Effector memory CD4-positive, alpha-beta T cell (primary cell): ENCODE measurements at places on chromosomes 16 and 17.

DNA sequence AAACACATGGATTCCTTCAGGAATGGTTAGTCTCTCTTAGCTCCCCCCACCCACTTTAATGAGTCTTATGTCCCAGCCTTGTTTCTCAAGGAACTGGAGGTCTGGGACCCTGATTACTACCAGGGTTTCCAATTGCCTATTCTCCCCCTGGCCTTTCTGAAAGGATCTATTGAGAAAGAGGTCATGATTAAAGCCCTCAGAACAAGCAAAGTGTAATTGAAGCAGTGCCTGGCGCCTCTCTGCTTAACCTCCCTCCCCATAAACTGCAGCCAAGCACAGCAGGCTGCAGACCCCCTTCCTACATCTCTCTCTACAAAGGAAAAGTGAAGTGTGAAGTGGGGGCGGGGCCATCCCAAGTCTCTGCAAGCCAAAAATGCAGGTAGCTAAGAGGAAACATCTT is 159.7 kb upstream of the CDH11 start:
- H3K4me1 ChIP-seq = no peaks in the 10 kb centered on the region
- no peaks in the 10 kb centered on the region for H3K27me3 ChIP-seq
- no peak overlapping the region for H3K27ac ChIP-seq
- no peaks in the 10 kb centered on the region for H3K36me3 ChIP-seq
- DNase-seq = no peak

DNA sequence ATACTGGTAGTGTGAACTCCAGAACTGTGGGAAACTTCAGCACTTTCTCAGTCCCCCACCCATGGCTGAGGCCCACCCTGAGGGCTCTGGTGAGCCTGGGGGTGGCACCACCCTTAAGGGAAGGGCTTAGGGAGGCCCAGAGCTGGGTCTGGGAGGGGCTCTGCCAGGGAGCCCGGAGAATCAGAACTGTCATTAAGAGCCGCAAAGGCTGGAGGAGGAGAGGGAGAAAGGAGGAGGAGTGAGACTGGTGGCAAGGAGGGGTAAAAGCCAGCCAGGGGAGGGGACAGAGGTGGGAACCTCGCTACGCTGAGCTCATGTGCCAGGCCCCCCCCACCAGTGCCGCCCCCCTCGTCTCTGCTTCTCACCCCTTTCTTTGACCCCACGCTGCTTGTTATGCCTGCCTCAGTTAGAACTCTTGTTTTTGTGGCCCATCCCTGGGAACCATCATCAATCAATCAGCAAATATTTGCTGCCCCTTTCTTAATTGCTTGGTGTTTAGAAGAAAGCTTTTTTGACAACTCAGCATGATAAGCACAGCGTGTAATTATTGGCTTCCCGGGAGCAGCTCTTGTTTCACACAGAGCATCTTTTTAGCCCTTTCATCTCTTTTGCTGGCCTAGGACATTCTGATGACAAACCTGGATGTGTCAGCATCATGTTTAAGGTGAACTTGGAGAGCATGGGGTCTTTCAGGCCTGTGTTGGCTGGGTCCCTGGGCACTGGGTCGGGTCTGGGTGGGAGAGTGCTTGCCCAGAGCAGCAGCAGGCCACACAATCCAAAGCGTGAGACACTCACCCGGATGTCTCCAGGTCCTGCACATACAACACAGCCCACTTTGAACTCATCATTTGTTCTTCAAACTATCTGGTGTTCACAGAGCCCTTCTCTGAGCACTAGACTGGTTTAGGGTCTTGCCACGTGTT is 77.7 kb downstream of the NETO2 start:
- H3K4me1 ChIP-seq = no peaks in the 10 kb centered on the region
- no peaks in the 10 kb centered on the region for H3K36me3 ChIP-seq
- H3K4me3 ChIP-seq = no peak overlapping the region
- no peak overlapping the region for H3K27ac ChIP-seq
- DNase-seq = no peak

DNA sequence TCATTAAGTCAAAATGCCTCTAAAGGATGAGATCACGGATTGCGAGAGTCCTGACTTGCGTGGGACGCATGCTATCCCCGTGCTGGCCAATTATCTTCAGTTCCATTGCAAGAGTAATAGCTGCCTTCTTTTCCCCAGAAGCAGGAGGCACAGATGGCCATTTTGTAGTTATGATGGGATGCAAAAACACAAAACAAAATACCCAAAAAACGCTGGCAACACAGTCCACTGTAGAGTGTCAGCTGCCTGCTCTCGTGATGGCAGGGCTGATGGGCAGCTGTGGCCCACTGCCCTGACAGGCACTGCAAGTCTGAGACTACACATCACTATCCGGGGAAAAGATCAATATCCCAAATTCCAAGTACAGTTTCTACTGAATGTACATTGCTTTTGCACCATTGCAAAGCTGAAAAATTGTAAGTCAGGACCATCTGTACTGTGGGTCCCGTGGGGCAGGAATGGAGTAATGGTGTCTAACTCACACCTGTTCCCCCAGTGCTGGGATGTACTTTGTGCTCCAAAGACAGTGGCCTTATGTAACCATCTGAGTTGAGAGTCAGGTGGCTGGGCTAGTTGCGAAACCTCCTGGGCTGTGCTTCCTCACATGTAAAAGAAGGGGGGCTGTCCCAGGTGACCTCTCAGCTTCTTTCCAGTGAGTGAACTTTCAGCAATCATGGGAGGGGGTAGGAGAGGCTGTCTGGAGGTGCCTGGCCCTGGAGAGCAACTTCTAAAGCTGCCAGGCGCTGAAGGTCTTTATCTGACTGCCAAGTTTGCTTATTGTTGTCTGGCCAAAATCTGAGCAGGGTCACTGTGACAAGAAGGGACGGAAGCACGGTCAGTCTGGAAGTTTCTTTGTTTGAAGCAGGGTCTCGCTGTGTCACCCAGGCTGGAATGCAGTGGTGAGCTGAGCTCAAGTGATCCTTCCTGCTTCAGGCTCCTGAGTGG is 4.7 kb downstream of the SLC47A1 start:
- H3K27ac ChIP-seq = no peak overlapping the region
- peaks cover 12% of the 10 kb centered on the region for H3K4me1 ChIP-seq
- H3K36me3 ChIP-seq = no peaks in the 10 kb centered on the region
- no peak for DNase-seq
- H3K27me3 ChIP-seq = peaks cover 7% of the 10 kb centered on the region
- no peak overlapping the region for H3K4me3 ChIP-seq

DNA sequence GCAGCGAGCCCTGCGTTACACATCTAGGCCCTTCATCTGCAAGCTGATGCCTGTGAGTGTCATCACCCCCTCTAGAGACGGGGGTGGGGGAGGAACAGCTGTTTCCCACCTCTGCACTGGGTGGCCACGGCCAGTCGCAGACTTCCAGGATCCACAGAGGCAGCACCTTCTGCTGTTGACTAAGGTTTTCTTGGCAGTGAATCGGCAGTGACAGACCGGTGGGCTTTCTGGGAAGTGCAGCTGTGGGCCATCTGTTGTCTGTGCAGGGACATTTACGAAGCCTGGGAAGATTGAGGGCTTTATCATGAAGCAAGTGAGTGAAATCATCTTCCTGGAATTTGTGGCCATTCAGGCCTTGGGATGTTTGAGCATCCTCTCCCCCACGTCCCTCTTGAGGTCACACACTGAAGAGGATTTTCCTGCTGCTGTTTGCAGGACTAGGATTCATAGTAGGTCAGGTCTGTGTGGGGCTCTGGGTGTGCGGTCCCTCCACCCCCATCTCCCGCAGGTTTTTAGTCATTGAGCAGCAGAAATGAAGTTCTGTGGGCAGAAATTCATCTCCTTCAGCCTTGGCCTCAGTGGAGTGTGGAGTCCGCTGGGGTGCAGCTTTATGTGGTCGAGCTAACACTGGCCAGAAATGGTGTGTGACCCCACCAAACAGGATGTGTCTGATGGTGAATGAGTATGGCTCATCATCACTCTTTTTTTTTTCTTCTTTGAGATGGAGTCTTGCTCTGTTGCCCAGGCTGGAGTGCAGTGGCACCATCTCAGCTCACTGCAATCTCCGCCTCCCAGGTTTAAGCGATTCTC is 12.0 kb downstream of the PGS1 start:
- no peak overlapping the region for H3K27ac ChIP-seq
- peaks cover 14% of the 10 kb centered on the region for H3K36me3 ChIP-seq
- no peak overlapping the region for H3K4me3 ChIP-seq
- H3K27me3 ChIP-seq = no peaks in the 10 kb centered on the region
- H3K4me1 ChIP-seq = peaks cover 28% of the 10 kb centered on the region

GRCh38 chr16:8888951-8889892 is 7.1 kb downstream of the LITAFD start:
- DNase-seq = no peak
- H3K4me1 ChIP-seq = peaks cover 4% of the 10 kb centered on the region
- no peaks in the 10 kb centered on the region for H3K27me3 ChIP-seq
- H3K4me3 ChIP-seq = no peak overlapping the region
- H3K36me3 ChIP-seq = peaks cover 29% of the 10 kb centered on the region

- no peaks in the 10 kb centered on the region for H3K36me3 ChIP-seq
- no peak for DNase-seq
- peaks cover 40% of the 10 kb centered on the region for H3K27me3 ChIP-seq
Observed at GRCh38 chr17:48715496-48716399, 6.6 kb downstream of the PRAC1 start.
